ENCODE measurements at places on chromosomes 1 and 21.
A peak's percentile ranks its signal among the peaks of the same experiment; 100 is the strongest.

GRCh38 chr1:5475572-5475971 lies 516.7 kb downstream of the NPHP4 start:
- no peak for DNase-seq

DNA sequence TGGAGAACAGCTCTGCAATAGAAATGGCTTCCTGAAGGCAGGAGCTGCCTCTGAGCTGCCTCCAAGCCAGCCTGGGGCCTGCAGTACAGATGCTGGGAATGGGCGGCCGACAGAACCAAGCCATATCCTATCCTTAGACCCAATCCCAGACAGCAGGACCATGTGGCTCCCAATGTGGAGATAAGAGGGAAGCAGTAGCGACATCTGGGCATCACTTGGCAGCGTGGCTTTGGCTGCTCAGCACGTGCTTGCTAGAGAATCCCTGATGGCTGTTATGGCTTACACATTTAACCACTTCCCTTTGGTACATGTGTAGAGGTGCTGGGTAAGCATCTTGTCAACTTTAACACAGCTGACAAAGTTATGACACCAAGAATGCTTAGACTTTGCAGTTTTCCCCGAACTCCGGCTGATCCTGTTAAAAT lies 87.7 kb downstream of the MAN1C1 start:
- peak; percentile 32 for DNase-seq

- no peak for DNase-seq
Measured at GRCh38 chr1:101566883-101567538, 330.2 kb downstream of the S1PR1 start.

GRCh38 chr1:87007323-87007722 lies 92.9 kb downstream of the HS2ST1 start:
- no peak for DNase-seq

DNA sequence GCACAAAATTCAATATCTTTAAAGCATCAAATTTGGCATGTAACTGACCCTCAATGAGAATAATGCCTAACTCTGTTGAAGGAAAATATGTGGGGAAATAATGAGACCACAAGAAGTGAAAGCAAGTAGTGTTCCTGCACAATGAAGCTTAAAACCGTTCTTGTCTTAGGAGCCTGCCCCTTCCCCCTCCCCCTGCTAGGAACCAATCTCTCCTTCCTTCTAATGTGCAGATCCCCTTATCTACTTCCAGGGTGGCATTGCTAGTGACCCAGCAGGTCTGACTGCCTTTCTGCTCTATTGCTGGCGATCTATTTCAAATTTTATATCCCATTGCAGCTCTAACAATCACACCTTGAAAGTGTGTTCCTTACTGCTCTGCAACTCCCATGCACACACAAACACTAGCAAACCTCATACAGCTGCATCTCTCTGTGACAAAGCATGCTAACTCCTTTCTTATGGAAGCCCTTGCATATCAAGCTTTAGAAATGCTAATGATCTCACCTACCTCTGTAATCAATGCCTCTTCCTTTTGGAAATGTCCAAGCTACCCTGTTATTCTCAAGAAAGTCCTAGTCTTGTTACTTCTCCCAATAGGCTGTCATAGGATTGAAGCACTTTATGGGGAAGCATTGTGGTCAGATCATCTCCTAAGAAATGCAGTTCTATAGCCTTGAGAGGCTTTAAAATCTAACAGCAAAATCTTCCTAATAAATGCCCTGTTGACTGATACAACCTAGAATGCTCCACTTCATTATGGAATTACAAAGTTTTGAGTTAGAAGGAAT lies 26.5 kb downstream of the BCL9 start:
- no peak for DNase-seq

DNA sequence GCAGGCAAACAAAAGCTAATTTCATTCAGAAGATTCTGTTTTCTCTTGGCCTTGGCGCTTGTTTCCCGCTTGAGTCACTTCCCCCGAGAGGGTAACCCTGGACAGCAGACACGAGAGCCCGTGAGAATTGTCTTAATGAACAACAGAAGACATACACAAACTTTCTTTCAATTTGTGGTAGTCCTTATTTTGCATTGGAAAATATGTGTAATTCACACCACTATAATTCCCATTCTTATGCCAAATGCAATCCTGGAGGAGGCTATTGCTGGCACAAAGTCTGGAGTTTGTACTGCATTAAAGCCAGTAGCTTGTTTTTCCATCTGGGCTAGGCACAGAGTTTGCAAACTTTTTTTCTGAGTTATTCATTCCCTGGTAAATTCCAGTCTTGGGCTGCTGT lies 109.8 kb upstream of the IVNS1ABP start:
- DNase-seq = no peak

- DNase-seq = no peak
Measured at GRCh38 chr1:20540281-20540680, 12.1 kb upstream of the FAM43B start.

DNA sequence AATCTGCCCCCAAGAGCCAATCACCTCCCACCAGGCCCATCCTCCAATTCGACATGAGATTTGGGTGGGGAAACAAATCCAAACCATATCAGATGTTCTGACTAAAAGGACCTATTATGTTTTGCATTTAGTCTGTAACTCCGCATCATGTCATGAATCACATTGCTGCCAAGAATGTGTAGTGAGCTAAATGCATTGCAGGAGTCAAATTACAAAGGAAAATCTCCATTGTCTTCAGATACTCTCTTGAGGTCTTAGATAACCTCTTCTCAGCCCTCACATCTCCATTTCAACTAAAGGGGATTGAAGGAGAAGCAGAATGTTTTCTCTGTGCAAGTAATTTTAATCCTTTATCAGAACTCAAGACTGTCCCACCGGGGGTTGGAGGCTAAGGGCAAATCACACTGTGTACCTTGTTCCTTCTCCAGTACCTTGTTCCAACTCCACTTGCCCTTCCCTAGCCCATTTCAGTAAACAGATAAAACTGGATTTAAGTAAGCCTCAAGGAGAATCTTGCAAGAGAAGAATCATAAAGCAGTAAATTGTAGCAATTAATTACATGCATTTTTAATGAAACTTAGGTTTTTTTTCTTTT lies 34.1 kb downstream of the EXTL2 start:
- DNase-seq = no peak

- no peak for DNase-seq
Measured at GRCh38 chr21:35543746-35544145, 494.6 kb upstream of the RUNX1 start.

DNA sequence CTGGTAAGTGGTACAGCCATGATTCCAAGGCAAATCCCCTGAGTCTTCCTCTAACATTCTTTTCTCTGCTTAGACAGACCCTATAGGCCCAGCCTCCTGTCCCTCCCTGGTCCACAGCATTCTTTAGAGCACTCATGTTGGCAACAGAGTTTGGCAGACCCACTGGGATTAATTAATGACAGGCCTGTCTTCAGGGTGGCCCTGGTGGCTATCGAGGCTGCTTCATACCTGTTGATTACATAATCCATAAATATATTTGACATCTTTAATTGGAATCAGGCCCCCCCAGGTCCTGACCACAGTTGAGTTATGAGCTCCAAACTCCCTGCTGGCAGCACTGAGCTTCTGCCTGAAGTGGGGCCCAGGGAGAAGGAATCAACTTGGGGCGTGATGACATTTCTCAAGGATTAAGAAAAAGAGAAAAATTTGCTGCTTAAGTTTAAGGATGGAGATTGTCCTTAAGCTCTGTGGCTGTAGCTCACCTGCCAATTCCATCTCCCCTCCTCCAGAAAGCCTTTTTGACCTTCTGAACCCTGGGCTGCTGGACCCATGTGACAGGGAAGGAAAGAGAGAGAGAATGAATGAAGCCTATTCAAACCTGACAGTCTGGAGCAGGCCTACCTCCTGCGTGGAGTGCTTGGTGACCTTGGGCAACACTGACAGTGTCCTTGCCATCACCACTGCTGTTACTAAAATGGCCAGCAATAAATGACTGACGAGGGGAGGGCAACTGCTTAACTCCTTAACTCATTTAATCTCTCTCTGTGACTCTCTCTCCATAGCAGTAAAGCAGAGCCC lies 156.6 kb downstream of the TRABD2B start:
- no peak for DNase-seq

- no peak for DNase-seq
Measured at GRCh38 chr1:40983286-40983685, 3.8 kb downstream of the CTPS1 start.
